ENCODE measurements at places on chromosomes 7 and 10. TPM values are rescaled to one million over a fixed set of nuclear protein-coding genes. Genes with fewer than 3 reads are reported as not detected.

The COL28A1 gene
- total RNA-seq: 2.1 TPM

The VPS41 gene
- 35.5 TPM for total RNA-seq

The PLAU gene
- total RNA-seq: 21.4 TPM

The NYAP1 gene
- 3.1 TPM for total RNA-seq

The HOXA5 gene
- 4.2 TPM for total RNA-seq

The WIPF3 gene
- 4.7 TPM for total RNA-seq

The NUTM2B gene
- total RNA-seq: 1.0 TPM

The SLIT1 gene
- total RNA-seq: under 0.01 TPM

The ERVW-1 gene
- not detected for total RNA-seq

The CSTF2T gene
- total RNA-seq: 30.3 TPM

The TAS2R39 gene
- not detected for total RNA-seq

The CFAP43 gene
- total RNA-seq: 2.1 TPM

The HOXA9 gene
- total RNA-seq: 7.8 TPM

The NUDT13 gene
- total RNA-seq: 2.1 TPM

The FAM24B gene
- 1.0 TPM for total RNA-seq

The UNC5B gene
- total RNA-seq: 6.3 TPM

The GIMAP8 gene
- total RNA-seq: 12.0 TPM

The MKRN1 gene
- 87.2 TPM for total RNA-seq

The SPDYE16 gene
- total RNA-seq: not detected

The TMEM236 gene
- under 0.01 TPM for total RNA-seq

The ZNF239 gene
- total RNA-seq: 9.4 TPM
